ENCODE measurements at places on chromosomes 7 and 10. TPM values are rescaled to one million over a fixed set of nuclear protein-coding genes. Genes with fewer than 3 reads are reported as not detected.

The ITGA8 gene
- total RNA-seq, result 113 TPM

DNA sequence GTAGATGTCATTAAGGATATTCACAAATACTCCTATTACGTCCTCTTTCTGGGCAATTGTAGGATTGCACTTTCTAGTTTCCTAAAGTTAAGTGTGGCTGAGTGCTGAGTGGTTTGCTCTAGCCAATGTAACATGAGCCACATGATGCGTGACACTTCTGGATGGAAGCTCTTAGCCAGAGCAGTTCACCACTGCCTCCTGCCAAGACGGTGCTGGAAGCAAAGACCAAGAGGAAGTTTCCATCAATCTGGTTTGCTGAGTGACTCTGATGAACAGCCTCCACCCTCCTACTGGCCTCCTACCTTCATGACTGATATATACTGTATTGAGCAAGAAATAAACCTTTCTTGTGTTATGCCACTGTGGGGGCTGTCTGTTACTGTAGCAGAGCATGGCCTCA, 318.1 kb downstream of the KCNMA1 start:
- peaks cover 32% of the 10 kb centered on the region for H3K4me1 ChIP-seq
- DNase-seq, result no peak
- H3K27ac ChIP-seq, result no peak overlapping the region
- no peak overlapping the region for H3K4me3 ChIP-seq
- H3K36me3 ChIP-seq, result no peaks in the 10 kb centered on the region

- H3K27ac ChIP-seq, result no peak overlapping the region
- no peaks in the 10 kb centered on the region for H3K4me1 ChIP-seq
- H3K36me3 ChIP-seq, result no peaks in the 10 kb centered on the region
Observed at GRCh38 chr10:44473146-44473545, 88.2 kb upstream of the CXCL12 start.

DNA sequence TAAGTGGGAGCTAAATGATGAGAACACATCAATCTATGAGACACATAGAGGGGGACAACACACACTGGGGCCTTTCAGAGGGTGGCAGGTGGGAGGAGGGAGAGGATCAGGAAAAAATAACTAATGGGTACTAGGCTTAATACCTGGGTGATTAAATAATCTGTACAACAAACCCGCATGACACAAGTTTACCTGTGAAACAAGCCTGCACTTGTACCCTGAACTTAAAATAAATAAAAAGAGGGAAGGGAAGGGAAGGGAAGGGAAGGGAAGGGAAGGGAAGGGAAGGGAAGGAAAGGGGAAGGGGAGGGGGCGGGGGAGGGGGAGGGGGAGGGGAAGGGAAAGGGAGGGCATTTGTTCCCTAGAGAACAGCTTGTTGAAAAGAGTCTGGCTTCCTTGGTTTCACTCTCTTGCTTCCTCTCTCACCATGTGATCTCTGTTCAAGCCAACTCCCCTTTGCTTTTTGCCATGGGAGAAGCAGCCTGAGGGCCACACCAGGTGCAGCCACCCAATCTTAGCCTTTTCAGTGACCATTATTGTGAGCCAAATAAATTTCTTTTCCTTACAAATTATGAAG, 57.7 kb downstream of the FAM13C start:
- no peak overlapping the region for H3K27ac ChIP-seq
- no peak for DNase-seq
- no peak overlapping the region for H3K4me3 ChIP-seq
- H3K4me1 ChIP-seq, result peaks cover 61% of the 10 kb centered on the region

GRCh38 chr10:126314863-126315493, 73.3 kb downstream of the ADAM12 start:
- H3K4me3 ChIP-seq, result no peak overlapping the region
- no peak overlapping the region for H3K27ac ChIP-seq
- H3K27me3 ChIP-seq, result no peaks in the 10 kb centered on the region
- H3K4me1 ChIP-seq, result no peaks in the 10 kb centered on the region

- H3K4me1 ChIP-seq, result no peaks in the 10 kb centered on the region
- no peak for DNase-seq
- H3K27ac ChIP-seq, result no peak overlapping the region
Observed at GRCh38 chr7:36611703-36612102, 112.6 kb downstream of the AOAH start.

GRCh38 chr7:35646289-35647023, 48.5 kb downstream of the HERPUD2 start:
- H3K36me3 ChIP-seq, result peaks cover 5% of the 10 kb centered on the region
- no peak overlapping the region for H3K4me3 ChIP-seq
- peaks cover 41% of the 10 kb centered on the region for H3K4me1 ChIP-seq
- H3K27ac ChIP-seq, result peak overlapping the region; percentile 65
- DNase-seq, result no peak

The AKR1C8 gene
- not detected for total RNA-seq

All from esophagus muscularis mucosa (tissue), 4 donors.